ENCODE measurements at places on chromosomes 13 and 19. TPM values are rescaled to one million over a fixed set of nuclear protein-coding genes. Genes with fewer than 3 reads are reported as not detected.

GRCh38 chr13:111423168-111423785 is 102.8 kb downstream of the TEX29 start:
- DNase-seq, result no peak

The TMEM38A gene
- total RNA-seq, result 0.36 TPM

The ZNF443 gene
- total RNA-seq, result 7.3 TPM

DNA sequence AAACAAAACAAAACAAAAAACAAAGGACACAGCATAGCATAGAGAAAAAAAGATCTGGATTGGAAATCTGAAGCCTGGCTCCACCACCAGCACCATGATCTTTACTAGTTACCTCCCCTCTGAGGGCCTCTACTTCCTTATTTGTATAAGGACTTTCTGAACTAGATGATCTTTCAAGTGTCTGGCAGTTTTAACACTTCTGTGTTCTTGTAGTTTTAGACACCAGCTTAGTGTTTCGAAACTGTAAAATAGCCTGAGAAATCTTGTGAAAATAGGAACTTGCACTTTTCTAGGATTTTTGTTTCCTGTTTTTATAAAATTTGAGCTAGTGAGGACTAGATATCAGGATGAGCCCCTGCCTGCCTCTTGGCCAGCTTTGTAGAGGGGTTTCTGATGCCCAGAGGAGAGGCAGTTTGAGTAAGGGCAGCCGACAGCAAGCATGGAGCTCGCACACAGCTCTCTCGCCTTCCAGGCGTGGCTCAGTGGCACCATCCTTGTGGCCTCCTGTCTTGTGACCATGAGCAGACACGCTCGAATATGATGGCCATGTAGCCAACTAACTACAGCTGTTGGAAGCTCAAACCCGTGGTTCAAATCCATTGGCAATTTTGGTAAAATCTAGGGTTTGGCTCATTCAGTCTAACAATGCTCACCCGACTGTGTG is 319.0 kb downstream of the KCNRG start:
- DNase-seq, result no peak

DNA sequence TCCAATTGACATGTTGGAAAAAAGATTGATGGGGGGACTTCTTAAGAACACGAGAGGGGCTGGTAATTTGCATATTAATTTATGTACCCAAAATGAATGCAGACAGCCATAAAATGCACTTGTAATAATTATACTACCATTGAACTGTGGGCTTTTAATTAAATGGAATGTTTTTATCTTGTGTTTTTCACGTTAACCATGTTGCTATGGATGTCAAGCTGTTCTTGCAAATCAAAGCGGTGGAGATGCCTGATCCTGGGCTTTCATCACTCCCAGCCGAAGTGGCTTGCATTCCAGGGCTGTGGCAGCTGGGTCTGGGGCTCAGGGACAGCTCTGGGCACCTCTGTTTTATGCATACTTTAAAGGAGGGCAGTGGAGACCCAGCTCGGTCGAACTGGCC is 179.4 kb upstream of the TMTC4 start:
- DNase-seq, result no peak

DNA sequence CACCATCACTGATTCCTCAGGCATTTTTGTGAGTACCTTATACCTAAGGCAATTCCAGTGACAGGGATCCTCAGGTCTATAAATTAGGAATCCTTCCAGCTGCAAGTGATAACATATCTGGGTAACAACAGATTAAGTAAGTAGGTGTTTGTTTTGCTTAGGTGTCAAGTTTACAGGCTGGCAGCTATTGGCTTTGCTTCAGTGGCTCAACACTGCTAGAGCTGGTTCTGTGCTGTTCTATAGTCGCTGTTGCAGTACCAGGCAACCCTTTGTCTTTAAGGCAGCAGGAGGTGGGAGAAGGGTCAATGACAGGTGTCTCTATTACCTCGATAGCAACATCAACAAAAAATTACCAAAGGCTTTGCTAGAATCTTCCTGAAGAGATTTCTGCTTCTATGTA is 27.0 kb downstream of the SLC10A2 start:
- no peak for DNase-seq

The TMPRSS9 gene
- not detected for total RNA-seq

DNA sequence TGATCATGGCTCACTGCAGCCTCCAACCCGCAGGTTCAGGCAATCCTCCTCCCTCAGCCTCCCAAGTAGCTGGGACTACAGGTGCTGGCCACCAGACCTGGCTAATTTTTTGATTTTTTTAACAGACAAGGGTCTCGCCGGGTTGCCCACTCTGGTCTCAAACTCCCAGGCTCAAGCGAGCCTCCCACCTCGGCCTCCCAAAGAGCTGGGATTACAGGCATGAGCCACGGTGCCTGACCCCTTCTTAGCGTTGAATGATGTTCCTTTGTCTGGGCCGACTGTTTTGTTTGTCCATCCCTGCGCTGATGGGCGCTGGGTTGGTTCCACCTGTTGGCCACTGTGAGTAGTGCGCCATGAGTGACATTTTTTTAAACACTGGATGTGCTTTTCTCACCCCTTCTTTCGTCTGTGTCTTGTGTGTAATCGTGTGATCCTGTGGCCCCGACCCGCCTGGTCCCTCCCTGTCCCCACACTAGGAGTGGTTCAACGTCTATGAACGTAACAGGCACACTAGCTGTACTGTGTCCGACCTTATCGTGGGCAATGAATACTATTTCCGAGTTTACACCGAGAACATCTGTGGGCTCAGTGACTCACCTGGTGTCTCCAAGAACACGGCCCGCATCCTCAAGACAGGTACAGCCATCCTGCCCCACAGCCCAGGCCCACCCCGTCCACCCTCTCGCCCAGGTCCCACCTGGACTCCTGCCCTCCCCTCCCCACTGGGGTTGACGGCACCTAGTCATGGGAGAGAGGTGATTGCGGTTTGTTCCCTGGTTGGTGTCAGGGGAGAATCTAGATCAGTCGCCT is 15.0 kb upstream of the EMC10 start:
- DNase-seq, result peak; percentile 62
